ENCODE measurements at places on chromosomes 2 and 18.

- no peak for DNase-seq
These were observed 68.1 kb upstream of the STK39 start for GRCh38 chr2:168315331-168316072.

DNA sequence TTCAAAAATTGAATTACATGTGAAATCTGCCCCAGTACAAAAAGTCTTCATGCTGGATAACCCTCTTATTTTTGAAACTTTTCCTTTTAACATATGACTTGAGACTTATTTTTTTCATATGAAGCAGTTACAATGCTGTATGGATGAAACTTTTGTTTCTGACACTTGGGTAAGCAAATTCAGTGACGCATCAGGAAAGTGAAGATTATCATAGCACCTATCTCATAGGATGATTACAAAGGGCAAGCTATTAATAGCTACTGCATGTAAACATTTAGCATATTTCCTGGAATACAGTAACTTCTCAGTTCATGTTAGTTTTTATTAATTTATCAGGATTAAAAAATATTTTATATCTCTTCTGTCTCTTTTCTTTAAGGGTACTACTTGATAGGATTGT is 1109.2 kb downstream of the LRP1B start:
- no peak for DNase-seq

DNA sequence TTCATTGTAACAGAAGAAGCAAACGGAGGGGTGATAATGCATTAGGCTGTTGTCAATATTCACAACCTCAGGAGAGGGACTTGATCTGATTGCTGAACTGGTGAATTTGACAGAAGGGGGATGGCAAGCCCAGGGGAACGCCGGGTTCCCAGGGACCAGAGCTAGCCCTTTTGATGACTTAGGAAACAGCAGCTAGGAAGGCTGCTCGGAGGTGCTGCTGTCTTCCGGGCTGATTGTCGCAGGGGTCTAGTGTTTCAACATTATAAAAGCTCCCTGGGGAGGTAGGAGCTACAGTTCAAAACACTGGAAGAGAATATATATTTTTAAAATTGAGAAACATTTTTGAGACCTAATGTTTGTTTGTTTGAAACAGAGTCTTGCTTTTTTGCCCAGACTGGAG is 47.3 kb downstream of the CD8B2 start:
- DNase-seq, result no peak

DNA sequence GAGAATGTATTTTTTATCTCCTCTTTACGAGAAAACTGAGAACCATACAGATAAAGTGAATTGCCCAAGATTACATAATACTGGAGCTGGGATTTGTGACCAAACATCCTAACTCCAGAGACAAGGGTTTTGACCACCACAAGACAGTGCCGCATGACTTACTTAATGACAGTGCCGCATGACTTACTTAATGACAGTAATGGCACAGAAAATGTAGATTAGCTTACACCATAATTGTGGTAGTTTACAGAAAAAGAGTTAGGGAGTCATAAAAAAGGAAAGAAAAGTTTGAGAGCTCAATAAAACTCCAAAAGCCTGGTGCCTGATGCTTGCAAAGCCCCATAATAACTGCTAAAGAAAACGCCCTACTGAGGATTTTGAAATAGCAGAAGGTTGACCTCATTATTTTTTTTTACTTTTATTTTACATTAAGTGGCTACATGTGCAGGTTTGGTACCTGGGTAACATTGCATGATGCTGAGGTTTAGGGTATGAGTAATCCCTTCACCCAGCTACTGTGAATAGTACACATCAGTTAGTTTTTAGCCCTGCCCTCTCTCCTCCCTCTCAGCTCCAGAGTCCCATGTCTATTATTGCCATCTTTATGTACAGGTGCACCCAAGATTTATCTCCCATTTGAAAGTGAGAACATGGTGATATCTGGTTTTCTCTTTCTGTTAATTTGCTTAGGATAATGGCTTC is 310.0 kb upstream of the UBE2E3 start:
- DNase-seq, result no peak

DNA sequence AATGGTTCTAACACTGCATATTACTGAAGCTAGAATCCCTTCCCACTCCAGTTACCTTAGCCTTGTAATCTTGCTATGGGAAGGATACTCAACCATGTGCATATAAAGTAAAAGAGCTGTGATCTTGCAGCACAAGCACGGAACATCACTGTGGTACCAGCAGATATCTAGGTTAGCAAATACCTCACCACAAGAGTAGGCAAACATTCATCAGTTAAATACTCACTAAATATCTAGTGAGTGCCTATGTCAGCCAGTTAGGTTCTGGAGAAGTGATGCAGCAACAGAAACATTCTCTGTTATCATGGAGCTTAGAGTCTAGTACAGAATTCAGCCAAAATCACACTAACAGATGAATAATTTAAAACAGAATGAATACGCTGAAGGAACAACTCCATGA is 349.6 kb upstream of the UBE2E3 start:
- no peak for DNase-seq

Measured in AG04450 (cell line).